ENCODE measurements at places on chromosomes 1 and 21.

DNA sequence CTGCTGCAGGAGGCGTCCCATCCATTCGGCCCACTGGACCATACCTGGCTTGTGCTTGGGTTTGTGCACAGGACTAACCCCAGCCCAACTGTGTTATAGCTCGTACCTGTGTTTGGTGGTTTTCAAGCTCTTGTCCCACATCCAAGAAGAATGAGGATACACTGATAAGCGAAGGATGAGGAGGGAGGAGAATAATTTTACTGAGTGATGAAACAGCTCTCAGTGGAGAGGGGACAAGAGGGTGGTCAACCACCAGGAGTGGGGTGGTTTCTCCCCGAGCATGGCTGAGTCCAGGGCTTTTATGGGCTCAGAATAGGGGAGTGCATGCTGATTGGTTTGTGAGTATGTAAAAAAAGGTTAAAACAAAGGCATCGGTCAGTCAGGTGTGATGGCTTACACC is 12.1 kb upstream of the USP48 start:
- no peak for DNase-seq

- no peak for DNase-seq
Measured at GRCh38 chr1:84991097-84991920, 5.6 kb downstream of the MCOLN2 start.

DNA sequence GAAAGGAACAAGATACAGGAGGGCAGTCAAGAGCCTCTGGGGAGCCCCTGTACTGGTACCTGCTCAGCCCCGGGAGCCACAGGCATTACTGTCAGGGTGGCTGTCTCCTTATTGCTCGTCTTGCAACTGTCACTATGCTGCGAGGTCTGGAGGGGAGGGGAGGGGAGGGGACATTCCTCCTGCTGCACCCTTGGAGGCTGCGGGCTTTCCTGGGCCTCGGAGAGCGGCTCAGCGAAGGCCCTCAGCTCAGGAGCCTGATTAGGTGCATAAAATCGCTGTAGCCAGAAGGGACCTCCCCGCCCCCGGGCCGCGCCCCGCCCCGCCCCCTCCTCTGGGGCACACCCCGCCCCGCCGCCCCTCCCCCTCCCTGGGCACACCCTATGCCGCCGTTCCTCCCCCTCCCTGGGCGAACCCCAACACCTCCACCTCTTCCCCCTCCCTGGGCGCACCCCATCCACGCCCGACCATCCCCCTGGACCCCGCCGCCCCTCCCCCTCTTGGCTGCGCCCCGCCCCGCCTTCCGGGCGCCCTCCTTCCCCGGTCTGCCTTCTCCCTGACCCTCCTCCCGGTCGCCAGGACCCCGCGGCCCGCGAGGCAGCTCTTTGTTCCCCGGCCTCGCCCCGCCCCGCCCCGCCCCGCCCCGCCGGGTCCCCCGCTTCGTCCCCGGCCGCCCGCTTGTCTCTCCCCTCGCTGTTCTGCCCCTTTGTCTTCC is 35.5 kb downstream of the CACHD1 start:
- DNase-seq, result no peak

DNA sequence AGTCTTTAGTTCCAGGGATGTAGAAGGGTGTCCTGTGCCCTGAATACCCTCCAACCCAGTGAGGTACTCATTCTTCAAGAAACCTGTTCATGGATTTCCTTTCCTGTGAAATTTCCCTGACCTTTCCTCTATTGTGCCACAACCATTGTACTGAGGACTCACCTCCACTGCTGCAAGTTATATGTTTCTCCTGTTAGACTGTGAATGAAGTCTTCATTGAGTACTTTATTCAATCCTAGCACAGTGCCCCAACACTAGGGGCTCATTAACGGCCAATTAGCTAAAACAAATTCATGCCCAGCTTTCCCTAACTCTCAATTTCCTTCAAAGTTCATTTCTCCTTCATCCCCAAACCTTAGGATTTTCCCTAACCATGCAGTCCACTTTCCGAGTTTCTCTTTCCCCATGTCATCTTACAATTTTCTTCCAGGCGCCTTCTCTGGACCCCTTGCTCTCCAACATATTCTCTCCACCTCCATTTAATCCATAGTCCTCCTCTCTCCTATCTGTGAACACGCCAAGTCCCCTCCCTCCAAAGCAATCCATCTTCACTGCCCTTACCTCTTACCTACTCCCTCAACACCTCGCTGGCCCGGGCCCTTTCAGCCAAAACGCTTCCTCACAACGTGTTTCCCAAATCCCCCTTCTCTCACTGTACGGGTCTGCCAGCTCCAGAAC is 1.3 kb downstream of the TRIM33 start:
- DNase-seq, result no peak

DNA sequence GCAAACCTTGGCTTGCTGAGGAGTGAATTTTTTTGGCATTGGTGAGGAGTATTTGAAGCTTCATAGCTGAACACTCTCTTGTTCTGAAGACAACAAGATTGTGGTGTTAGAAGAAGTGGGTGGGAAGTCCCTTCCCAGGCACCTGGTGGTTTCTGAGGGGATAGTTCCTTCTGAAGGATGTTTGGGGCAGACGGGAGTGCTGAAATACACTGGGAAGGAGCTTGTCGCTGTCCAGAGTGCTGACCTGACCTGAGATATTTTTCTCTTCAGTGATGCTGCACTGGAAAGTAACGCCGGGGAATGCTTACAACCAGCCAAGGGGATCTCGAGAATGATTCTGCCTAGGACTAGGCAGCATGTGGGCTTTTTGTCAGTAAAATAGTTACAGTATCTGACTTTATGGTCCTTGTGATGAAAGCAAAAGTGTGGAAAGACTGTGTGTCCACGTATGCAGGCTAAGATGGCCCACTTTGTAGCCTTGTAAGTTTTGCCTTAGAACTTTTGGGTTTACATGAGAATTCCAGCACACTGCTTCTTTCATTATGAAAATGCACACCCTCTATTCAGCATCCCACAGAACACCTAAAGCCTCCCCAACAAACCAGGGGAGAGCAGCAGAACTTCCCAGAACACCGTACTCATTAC is 33.1 kb upstream of the NFASC start:
- DNase-seq, result no peak

DNA sequence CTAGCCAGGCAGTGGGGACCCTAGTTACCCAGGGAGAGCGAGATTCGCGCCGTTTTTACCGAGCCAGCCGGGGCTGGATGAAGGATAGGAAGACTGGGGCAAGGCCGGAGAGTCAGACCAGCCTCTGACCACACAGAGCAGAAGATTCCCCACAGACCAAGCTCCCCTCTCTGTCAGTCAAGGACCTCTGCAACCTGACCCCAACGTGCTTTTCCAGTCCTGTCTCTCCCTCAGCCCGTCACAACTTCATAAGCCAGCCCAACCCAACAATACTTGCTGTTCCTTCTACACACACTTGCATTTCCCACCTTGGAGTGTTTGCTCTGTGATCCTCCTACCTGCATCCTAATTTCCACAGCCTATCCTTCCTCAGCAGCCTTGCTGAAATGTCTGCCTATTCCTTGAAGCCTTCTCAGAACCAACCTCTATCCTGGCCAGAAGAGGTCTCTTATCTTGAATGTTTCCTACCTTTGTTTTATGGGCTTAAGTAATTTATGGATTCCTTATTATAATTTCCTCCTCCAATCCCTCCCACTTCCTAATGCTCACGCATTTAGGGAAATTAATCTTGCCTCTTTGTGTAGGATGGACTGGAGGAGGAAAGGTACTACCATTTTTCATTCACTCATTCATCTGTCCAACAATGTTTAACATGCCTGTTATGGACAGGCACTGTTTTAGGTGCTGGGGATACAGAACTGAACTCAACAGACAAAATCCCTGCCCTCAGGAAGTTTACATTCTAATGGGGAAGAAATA is at the start of gene GSTM3:
Gene GSTM3, minus strand, starts transcription at position 424 of the 759 bp plus-strand sequence. CDS start 751 bp downstream, outside the sequence.
- DNase-seq, result no peak
